ENCODE measurements at places on chromosomes 13 and 19.
A peak's percentile ranks its signal among the peaks of the same experiment; 100 is the strongest.

DNA sequence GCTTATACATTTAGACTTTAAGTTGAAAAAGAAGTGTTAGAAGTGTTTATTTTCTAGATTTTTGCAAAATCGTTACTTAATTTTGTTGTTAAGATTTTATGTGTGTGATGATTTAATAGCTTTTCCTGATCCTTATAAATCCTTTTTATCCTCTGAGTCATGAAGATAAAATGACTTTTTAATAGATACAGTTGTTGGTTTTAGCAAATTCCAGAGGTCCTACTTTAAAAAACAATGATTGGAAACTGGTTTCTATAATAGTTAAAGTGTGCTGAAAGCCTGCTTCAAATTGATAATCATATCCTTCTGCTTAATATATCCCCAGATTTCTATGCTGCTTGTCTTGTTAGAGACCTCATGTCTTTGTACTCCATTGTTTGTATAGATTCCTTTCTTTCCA, 39.0 kb downstream of the RNASEH2B start:
- DNase-seq, result peak; percentile 54

- no peak for DNase-seq
These were observed 127.0 kb downstream of the UGGT2 start for GRCh38 chr13:95926231-95926630.

DNA sequence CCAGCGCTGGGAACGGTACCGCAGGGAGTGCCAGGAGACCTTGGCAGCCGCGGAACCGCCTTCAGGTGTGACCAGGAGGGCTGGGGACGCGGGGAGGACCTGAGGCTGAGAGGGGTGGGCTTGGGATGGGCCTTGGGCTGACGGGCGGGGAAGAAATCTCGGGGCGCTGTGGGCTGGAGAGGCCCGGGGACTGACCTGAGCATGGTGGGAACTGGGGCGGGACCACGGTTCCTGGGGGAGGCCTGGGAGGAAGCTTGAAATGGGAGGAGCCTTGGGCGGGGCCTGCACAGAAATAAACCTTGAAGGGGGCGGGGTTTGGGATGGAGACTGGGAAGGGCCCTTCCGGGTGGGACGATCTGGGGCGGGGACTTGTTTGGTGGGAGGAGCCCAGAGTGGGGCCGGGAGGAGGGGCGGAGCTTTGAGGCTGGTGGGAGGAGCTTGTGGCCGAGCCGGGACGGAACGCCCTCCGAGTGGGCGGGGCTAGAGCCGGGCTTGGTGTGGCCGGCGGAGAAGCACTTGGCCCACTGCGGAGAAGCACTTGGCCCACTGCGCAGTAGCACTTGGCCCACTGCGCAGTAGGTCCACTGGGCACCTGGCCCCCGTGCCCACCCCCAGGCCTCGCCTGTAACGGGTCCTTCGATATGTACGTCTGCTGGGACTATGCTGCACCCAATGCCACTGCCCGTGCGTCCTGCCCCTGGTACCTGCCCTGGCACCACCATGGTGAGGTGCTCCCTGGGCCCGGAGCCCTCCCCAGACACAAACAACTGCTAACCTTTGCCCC, 2.8 kb downstream of the GIPR start:
- DNase-seq, result peak; percentile 81

GRCh38 chr19:47448360-47448727, 23.3 kb downstream of the SLC8A2 start:
- no peak for DNase-seq

GRCh38 chr13:94090773-94091480, 388.6 kb downstream of the DCT start:
- no peak for DNase-seq

DNA sequence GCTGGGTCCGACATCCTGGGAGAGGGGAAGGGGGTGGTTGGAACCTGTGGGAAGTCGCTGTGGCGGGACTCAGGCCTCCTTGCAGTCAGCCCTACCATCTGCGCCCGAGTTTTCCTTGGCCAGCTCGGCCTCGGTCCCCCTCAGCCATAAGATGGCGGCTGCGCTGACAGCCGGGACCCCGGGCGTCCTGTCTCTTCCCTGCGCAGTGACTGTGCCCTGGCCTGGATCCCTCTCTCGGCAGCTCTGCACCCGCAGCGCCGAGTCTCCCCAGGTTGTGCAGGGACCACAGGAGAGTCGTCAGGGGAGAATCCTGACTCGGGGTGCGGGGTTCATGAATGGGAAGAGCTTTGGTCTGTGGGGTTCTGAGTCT, 345 bp downstream of the ZNF257 start:
- no peak for DNase-seq

GRCh38 chr19:56972291-56972841, 131.8 kb upstream of the PEG3 start:
- no peak for DNase-seq

DNA sequence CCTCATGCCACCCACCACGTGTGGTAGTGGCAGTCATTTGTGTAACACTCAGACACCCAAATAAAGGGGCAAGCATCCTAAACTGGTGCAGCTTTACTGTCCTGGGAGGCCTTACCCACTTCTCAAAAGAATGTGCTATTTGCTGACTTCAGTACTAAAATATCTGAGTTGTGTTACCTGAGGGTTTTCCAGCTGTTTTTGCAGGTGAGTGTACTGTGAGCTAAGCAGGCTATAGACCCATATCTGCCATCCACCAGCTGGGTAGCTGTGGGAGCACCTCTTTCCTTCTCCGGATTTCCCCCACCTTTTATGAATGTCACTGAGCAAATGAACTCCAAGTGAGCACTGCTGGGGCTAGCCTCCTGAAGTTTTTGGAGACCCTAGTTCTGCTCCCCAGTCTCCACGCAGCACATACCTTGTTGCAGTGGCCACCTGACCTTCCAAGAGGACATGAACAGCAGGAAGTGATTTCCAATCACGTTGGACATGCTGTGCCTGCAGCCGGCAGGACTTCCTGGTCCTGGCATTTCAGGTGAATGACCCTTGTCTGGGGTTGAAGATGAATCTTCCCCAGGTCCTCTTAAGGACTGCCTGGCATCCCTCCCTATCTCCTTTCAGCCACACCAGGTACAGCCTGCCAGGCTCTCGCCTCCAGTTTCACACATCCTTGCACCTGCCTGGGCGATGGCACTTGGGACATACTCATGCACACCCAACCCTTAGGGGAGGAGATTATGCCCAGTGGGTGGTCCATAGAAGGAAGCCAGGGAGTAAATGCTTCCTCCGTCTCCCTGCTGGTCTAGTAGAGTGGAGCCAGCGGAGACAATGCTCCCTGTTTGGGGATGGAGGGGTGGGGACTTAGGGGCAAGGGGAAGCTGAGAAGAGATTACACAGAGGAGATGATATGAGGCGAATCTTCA, 109.5 kb upstream of the SPATA13 start:
- no peak for DNase-seq

GRCh38 chr19:38012944-38013343, 105.9 kb downstream of the SIPA1L3 start:
- no peak for DNase-seq

GRCh38 chr13:46341112-46341711, 45.8 kb downstream of the RUBCNL start:
- peak; percentile 88 for DNase-seq

- peak; percentile 56 for DNase-seq
These were observed 112.3 kb downstream of the VWA8 start for GRCh38 chr13:41848435-41849255.

DNA sequence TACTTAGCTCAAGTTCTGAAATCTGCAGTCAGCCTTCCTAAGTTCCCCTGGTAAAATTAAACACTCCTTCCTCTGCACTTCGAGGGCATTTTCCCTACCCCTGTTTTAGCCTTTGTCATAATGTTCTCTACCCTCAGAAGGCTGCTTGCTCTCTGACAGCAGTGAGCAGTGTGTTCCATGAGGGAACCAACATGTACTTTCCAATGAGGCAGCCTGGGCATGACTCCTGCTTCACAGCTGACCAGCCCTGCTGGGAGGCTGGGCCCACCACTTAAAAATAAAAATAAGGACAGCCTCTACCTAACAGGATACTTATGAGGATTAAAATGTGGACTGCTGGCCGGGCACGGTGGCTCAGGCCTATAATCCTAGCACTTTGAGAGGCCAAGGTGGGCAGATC, 26.4 kb downstream of the RUBCNL start:
- DNase-seq, result no peak

- DNase-seq, result peak; percentile 94
These were observed 17.8 kb downstream of the SPC24 start for GRCh38 chr19:11137542-11138384.

GRCh38 chr13:98835156-98835555, 82.7 kb upstream of the SLC15A1 start:
- DNase-seq, result no peak

GRCh38 chr19:30804751-30805150, 432.6 kb downstream of the ZNF536 start:
- no peak for DNase-seq

DNA sequence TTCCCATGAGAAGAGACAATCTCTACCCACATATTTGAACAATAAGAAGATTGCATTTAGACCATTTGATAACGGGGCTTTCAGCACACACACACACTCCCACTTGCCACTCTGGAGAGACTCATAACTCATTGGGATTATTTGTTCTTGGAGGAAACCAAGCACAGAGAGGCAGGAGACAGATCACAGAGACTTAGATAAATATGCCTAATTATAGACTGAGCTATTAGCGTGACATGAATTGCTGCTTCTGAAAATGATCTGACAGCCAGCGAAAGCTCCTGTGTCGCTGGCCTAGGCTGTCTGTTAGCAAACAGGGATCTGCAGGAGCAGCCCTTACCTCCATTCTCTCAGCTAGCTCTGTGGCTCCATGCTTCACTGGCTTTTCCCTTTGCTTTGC, 111.4 kb downstream of the CCNA1 start:
- DNase-seq, result no peak

DNA sequence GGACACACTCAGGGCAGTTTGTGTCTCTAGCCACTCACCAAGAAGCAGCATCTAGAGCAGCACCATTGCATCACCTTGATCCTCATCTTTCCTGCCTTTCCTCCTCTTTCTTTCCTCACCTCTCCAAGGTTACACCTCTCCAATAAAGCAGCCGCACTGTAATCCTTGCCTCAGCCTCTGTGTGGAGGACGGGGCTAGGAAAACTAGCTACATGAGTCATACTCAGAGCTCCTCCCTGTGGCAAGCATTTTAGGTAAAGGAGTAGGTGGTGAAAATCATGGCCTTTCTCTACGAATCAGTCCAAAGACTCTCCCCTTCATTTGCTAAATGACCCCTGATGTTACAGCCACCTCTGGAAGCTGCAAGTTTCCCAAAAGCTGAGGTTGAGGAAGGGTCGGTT, 108.9 kb downstream of the DNAJC15 start:
- peak; percentile 57 for DNase-seq

- no peak for DNase-seq
These were observed 165.1 kb downstream of the PCCA start for GRCh38 chr13:100254002-100254401.

GRCh38 chr19:51739466-51740213, 12.0 kb downstream of the FPR1 start:
- no peak for DNase-seq

- no peak for DNase-seq
These were observed 21.7 kb downstream of the GPR180 start for GRCh38 chr13:94623316-94623715.

- no peak for DNase-seq
These were observed 1.8 kb downstream of the FREM2 start for GRCh38 chr13:38688674-38689073.

- no peak for DNase-seq
These were observed 306 bp downstream of the ZNF540 start for GRCh38 chr19:37594982-37595382.

- DNase-seq, result no peak
These were observed 56.6 kb upstream of the MYO16 start for GRCh38 chr13:108572782-108573211.

GRCh38 chr13:36490055-36490454, 57.8 kb downstream of the CCNA1 start:
- no peak for DNase-seq

- peak; percentile 72 for DNase-seq
These were observed 37.5 kb downstream of the SUGP2 start for GRCh38 chr19:18995804-18996241.

DNA sequence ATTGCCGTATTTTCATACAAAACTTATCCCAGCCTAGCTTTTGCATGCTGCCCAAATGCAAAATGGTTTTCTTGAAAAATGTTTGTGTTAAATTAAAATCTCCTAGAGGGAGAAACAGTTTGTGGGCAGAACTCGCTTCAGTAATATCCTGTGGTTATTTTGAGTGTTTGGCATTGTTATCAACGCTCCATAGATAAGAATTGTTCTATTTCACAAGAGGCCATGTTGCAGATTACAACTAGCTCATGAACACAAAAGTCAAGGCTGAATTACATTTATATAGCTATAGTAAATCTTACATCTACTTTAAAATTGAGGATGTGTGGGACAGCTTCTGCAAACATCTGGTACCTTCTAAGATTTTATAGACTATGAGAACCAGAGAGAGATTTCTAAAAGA, 447.9 kb downstream of the DCT start:
- DNase-seq, result no peak

GRCh38 chr19:37361994-37362393, 8.9 kb upstream of the ZNF527 start:
- no peak for DNase-seq

DNA sequence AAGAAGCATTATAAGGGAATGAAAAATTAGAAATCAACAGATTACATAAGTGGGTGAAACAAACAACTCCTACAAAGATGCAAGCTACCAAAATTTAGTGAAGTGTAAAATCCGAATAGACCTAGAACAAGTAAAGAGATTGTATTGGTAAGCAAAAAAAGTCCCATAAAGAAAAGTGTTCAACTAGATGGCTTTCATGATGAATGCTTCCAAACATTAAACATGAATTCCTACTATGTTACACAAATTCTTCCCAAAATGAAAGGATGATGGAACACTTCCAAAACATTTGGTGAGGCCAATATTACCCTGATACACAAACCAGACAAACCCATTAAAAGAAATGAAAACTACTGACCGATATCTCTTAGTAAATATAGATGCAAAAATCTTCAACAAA, 139.0 kb downstream of the GPC5 start:
- DNase-seq, result no peak

DNA sequence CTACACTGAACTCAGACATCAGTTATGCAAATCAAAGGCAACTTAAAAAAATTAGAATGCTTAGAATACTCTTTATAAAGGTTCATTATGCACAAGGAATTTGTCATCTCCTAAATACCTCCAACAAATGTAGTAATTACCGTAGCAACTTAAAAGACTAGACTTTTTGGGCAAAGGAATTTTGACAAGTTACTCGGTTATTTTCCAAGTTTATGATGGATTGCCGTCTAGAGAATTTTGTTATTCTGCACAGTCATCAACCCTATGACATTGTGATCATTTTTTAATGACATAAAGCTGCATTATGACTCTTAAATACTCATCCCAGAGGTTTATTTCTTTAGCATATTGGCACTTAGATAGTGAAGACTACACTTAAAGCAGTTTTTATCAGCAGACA, 71.9 kb downstream of the TRPC4 start:
- DNase-seq, result peak; percentile 86

- no peak for DNase-seq
These were observed 943 bp downstream of the EXOC3L2 start for GRCh38 chr19:45244133-45244794.

DNA sequence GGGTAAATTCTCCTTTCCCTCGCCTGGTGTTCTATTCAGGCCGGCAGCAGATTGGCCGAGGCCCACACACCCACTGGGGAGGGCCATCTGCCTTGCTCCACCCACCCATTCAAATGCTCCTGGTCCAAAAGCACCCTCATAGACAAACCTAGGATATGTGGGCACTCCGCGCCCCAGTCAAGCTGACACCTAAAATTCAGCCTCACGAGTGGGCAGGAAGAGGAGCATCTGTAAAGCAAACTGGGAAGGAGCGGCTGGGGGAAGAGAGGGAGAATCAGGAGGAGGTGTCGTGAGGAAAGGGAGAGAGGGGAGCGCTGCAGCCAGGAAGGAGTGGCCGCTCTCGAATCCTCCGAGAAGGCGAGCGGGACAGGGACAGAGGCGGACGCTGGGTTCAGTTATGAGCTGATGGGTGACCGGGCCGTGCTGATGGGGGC, 136.9 kb downstream of the USP12 start:
- DNase-seq, result no peak
